ENCODE measurements at places on chromosomes 7 and 10.
A peak's percentile ranks its signal among the peaks of the same experiment; 100 is the strongest.

- DNase-seq, result no peak
Observed at GRCh38 chr7:81162771-81163525, 244.1 kb upstream of the SEMA3C start.

DNA sequence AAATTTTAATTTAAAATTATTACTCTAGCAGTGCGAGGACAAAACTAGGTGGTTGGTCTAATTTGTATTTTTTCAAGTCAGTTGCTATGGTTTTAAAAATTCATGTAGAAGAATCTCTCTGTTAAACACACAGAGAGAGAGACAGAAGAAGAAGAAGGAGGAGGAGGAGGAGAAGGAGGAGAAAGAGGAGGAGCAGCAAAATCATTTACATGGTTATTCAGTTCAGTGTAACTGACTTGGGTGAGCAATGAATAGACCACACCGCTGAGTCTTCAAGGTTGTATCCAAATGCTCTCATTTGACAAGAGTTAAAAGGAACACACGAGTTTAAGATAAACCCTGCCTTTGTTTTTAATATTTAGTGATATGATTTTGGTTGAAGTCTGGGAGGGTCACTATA, 131.1 kb downstream of the PDE1C start:
- DNase-seq, result no peak

GRCh38 chr10:77582710-77583115, 54.9 kb downstream of the KCNMA1 start:
- no peak for DNase-seq

DNA sequence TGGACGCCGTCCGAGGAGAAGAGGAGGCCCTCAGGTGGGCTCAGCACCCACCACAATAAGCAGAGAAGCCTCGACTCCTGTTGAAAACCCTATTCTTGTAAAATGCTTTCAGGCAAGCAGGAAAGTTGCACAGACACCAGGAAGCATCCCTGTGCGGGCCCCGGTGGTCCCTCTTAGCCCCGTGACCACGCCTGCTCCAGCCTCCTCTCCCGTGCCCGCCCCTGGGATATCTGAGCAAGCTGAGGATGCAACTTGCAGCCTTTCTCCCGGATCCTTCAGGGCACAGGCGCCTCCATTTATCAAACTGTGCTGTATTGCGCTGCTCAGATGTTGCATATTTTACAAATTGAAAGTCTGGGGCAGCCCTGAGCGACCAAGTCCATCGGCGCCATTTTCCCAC, 72.7 kb downstream of the CFAP46 start:
- no peak for DNase-seq

DNA sequence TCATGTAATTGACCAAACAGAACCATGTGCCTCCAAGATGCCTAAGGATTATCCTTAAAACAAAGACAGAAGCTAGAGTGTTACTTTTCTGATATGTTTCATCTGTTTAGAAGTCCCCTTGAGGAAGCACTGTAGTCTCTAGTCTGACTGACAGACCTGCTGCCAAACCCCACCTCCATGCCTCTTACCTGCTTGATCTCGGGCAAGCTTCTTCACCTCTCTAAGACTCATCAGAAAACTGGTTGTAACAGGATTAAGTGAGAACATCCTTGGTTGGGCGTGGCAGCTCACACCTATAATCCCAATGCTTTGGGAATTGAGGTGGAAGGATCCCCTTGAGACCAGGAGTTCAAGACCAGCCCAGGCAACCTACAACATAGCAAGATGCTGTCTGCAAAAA, 42.2 kb upstream of the OTUD1 start:
- no peak for DNase-seq

- no peak for DNase-seq
Observed at GRCh38 chr7:13257661-13258060, 570.2 kb downstream of the ARL4A start.

GRCh38 chr7:105691680-105692564, 110.6 kb upstream of the EFCAB10 start:
- DNase-seq, result peak; percentile 90

GRCh38 chr10:70911386-70911785, 23.0 kb upstream of the PCBD1 start:
- DNase-seq, result no peak

DNA sequence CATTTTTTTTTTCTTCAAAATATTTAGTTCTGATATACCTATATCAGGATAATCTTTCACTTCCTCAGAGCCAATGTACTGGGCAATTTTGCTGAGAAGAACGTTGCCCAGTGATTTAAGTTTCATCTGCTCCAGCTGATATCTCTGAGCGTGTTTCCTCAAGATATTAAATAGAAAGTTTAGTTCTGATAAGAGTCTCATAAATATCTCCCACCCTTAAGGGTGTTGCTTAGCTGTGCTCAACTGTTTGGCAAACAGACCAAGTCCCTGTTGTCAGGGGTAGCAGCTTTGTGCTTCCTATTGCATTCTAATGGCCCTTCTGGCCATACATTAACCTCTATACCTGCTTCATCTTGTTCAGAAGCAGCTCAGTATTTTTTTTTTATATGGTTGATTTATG, 84.7 kb upstream of the GPR141 start:
- DNase-seq, result no peak

- DNase-seq, result no peak
Observed at GRCh38 chr7:122257056-122257455, 47.5 kb downstream of the FEZF1 start.

- DNase-seq, result no peak
Observed at GRCh38 chr7:129576138-129576537, 35.4 kb upstream of the NRF1 start.

- no peak for DNase-seq
Observed at GRCh38 chr7:44970523-44971051, 8.2 kb downstream of the MYO1G start.

DNA sequence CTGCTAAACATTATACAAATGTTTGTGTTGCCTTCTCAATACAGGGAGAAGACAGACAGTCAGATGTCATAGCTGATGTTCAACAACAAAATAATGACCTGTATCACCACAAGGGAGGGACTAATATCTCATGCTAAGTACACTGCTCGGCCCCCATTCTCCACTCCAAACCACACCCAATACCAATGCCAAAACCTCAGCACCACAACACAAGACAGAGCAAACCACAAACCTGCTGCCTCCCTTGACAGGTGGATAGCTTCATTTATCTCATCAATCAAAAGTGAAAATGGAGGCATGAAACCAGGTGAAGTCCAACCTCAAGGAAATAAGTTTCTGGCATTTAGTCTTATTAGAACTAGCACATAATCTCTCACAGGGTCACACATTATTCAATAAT, 109.5 kb downstream of the PARD3 start:
- no peak for DNase-seq

DNA sequence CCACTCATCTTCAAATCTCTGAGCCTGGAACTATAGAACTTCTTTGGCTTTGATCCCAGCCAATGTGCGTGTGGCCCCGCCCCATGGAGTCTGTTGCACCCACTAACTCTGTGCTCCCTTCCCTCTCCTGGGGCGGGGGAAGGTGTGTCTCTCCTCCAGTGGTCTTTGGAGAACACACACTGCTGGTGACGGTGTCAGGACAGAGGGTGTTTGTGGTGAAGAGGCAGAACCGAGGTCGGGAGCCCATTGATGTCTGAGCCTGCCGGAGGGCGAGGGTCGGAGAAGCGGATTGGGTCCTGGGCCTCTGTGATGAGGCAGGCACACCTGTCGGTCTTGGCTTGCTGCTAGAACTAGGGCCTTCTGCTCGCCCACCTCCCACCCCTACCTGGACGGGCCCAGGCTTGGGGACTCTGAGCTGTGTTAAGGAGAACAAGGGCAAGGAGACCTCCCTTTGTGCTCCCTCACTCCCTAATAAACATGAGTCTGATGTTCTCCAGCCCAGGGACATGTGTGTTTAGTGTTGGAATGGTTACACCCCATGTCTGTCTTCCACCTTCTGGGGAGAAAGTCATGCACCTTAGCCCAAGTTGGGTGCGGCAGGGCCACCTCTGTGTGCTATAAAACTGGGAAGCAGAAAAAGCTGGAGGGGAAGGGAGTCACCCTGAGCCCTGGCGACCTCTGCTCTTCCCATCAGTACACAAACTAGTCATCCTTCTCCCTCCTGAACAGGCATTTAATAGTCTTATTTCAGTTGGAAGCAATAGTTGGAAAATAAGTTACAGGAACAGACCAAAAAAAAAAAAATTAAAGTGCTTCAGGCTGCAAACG, 4.6 kb downstream of the TRAPPC14 start:
- peak; percentile 44 for DNase-seq

DNA sequence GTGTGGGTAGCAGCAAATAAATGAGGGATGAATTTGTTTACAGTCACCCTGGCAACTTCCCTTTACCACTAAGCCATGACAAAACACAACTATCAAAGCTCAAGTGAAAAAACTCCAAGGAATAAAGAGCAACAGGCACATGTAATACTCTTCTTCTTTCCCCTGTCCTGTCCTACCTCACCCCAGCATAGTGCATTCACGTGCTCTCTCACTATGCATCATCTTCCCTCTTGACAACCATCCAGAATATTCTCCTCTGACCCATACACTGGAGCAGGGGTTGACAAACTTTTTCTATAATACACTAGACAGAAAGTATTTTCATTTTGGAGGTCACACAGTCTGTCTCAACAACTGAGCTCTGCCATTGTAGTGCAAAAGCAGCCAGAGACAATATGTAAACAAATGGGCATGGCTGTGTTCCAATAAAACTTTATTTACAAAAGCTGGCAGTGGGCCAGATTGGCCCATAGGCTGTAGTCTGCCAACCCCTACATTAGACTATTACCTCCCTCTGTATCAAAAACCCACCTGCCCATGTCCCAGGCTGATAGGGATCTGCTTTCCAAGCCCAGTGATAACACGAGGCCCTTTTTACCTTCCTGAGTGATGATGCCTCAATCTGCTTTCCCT, 354.5 kb downstream of the FGFR2 start:
- peak; percentile 35 for DNase-seq

DNA sequence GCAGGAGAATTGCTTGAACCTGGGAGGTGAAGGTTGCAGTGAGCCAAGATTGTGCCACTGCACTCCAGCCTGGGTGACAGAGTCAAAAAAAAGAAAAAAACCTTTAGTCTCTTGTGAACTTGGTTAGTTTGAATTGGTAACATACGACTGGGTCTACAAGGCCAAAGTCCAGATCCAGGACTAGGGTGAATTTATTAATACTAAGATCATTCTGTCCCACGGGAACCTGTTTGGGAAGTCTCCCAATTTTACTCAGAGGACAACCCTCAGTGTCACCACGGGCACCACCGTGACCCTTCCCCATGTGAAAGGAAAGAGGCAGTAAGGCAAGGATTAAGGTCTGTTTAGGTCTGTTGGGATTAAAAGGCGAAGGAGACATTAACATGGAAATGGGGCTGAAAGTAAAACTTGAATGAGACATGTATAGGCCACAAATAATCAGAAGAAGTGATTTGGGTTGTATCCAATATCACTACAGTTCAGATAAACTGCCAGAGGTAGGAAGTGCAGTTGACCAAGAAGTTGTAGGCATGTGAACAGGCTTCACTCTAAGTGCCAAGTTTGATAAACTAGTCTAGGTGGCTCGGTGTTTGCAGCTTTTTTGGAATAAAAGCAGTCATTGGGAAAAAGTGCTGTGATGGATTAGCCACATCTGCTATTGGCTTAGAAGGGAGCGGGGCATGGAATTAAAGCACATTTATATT, 30.7 kb downstream of the MYOF start:
- peak; percentile 0 for DNase-seq

GRCh38 chr10:93368210-93368609, 113.9 kb downstream of the MYOF start:
- no peak for DNase-seq

GRCh38 chr7:4713183-4713784, 31.2 kb downstream of the FOXK1 start:
- DNase-seq, result no peak

- DNase-seq, result no peak
Observed at GRCh38 chr7:73971322-73971703, 56.7 kb upstream of the ELN start.

DNA sequence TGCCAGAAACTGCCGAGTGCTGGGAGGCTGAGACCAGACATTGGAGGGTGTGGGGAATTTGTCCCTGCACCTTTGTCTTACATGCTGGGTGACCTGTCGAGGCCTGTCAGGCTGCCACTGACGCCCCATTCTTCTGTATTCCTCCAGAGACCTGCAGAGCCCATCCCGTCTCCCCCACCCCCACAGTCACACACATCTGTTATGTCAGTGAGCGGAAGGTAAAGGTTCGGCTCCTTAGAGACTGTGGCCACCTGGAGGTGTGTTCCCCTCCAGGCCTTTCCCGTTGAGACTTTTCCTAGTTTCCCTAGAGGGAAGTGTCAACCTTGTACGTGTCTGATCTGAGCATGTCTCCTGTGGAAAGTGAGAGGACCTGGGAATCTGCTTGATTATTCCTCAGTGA, 84.5 kb downstream of the ATXN7L1 start:
- no peak for DNase-seq

Measured in HT-29 (cell line).